ENCODE measurements at places on chromosomes 12 and 14.

DNA sequence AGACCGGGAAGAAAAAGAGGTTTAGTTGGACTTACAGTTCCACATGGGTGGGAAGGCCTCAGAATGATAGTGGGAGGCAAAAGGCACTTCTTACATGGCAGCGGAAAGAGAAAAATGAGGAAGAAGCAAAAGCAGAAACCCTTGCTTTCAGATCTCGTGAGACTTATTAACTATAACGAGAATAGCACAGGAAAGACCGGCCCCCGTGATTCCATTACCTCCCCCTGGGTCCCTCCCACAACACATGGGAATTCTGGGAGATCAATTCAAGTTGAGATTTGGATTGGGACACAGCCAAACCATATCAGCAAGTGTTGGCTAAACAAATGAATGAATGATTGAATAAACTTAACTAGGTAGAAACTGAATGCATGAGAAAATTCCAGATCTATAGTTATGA, 85.3 kb upstream of the PARP11 start:
- no peak for DNase-seq

DNA sequence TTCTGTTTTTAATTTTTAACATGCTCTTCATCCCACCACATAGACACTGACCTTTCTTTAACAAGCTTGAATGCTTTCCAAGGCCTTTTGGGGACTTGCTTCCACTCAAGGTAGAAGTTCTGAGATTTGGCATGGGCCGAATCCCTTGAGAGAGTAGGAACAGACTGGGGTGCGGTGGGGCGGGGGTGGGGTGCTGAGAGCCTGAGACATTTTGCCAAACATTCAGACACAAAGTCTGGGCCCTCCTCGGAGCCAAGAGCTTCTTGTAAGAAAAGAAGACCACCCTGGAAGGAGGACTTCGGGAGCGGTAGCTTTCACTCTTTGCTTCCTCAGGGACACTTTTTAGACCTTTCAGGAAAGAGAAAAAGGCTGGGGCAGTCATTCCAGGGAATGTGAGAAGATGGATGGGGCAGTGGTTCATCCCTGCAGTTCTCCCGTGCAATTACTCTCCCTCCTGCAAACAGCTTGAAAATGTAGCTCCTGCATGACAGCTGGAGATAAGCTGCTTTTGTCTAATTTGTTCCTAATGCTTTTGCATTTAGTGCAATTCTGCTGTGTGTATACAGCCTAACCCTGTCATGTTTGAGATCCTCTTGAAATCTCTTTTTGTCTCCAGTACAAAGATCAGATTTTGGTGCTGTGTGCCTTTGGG, 16.3 kb upstream of the MYO1H start:
- no peak for DNase-seq

GRCh38 chr12:100674036-100674888, 100.8 kb downstream of the GAS2L3 start:
- DNase-seq = no peak

- no peak for DNase-seq
Observed at GRCh38 chr14:93690146-93690545, 98.1 kb downstream of the PRIMA1 start.

DNA sequence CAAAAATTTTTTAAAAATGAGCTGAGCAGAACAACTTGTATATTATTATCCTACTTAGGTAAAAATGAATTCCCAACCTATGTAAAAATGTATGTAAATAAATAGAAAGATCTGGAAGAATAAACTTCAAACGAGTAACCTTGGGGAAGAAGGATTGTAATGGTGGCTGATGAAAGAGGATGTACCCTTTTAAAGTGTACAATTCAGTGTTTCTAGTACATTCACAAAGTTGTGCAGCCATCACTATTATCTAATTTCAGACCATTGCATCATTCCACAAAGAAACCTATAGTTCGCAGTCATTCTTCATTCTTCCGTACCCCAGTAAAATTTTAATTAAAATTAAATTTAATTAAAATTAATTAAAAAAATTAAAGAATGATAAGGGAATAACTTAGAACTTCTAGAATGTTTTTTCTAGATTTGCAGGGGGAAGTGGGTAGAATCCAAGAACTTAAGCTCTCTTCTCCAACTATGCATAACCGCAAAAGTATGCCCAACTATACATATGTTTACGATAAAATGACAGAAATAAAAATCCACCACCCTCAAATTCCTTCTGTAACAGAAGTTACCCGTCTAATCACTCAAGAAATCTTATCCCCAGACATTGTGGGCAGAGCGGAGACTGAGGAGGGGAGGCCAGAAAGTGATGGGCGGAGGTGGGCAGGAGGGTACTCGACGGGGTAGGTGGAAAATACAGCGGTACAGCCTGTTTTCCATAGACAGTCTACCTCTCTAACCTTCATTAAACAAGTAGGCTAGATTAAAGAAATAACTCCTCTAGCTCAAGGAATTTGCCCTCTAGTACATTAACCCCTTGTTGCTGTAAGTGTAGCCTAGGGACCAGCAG, 921 bp downstream of the DEPDC4 start:
- no peak for DNase-seq

- no peak for DNase-seq
Observed at GRCh38 chr14:52868911-52869618, 77.7 kb upstream of the GNPNAT1 start.

- no peak for DNase-seq
Observed at GRCh38 chr14:72118841-72119240, 186.6 kb downstream of the RGS6 start.

- DNase-seq = no peak
Observed at GRCh38 chr14:77306416-77306815, 14.3 kb downstream of the POMT2 start.

- DNase-seq = no peak
Observed at GRCh38 chr12:52149182-52149641, 42.6 kb downstream of the KRT80 start.

GRCh38 chr14:28382444-28383190, 384.0 kb upstream of the FOXG1 start:
- DNase-seq = no peak

- DNase-seq = no peak
Observed at GRCh38 chr14:36773136-36773540, 111.5 kb downstream of the PAX9 start.

- no peak for DNase-seq
Observed at GRCh38 chr14:73249108-73249507, 11.8 kb downstream of the PAPLN start.

DNA sequence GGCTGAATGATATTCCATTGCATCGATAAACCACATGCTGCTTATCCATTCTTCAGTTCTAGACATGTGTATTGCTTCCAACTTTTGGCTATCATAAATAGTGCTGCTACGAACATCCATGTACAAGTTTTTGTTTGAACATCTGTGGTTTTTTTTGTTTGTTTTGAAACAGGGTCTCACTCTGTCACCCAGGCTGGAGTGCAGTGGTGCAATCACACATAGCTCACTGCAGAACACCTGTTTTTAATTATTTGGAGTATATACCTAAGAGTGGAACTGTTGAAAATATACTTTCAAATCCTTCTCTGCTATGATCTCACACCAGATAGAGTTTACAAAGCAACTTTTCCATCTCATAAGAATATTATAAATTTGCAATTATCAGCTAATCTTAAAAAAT, 124.2 kb downstream of the TTC7B start:
- no peak for DNase-seq

- DNase-seq = peak; percentile 19
Observed at GRCh38 chr12:24742378-24742777, 206.5 kb downstream of the BCAT1 start.

GRCh38 chr12:117936722-117937484, 31.9 kb downstream of the KSR2 start:
- no peak for DNase-seq

DNA sequence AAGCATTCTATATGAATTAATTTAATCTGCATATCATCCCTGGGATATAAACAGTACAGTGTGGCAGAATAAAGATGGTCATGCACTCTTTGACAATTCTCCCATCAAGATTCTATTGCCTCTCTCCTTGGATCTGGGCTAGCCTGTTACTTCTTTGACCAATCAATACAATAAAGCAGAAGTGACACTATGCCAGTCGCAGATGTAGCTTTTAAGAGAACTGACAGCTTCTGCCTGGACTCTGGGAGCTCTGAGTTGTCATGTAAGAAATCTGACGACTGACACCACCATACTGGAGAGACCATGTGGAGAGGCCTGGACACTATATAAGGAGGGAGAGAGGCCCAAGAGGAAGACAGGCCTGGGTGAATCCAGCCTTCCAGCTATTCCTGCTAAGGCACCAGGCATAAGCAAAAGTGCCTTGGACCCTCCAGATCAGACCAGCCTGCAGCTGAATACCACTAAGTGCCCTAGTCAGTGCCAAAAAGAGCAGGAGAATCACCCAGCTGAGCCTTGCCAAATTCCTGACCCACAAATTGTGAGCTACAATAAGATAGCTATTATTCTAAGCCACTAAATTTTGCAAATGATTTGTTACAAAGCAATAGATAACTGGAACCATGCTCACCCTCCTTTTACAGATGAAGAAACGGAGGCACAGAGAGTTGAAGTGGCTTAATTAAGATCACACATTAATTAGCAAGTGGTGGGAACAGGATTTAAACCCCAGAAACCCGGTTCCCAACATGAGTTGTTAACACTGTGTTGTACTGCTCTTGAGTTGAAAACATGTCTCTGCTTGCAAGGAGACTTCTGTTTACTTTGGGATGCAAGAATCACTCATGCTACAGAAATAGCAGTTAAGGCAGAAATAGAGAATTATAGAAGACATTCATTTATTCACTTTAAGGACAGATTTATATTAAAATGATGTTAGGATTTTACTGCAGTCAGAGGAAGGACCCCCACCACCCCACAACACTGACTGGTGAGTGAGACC, 84.6 kb downstream of the RIN3 start:
- DNase-seq = no peak

- no peak for DNase-seq
Observed at GRCh38 chr14:89856871-89857345, 97.6 kb downstream of the EFCAB11 start.

DNA sequence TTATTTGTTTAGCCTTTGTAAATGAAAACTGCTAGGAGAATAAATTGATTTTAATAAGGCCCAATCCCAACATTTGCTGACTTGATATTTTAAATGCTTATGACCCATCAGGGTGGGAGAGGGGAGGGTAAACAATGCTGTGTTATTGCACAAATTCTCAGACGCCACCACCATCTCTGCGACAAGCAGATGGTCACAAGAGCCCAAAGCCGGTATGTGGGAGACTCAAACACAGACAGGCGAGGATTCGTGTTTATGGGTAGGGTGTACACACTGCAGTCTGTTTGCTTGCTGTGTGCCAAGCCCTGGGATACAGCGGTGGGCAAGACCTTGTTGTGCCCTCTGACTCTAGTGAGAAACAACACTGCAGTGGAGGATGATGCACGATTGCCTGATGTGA, 39.2 kb upstream of the PWP1 start:
- no peak for DNase-seq

DNA sequence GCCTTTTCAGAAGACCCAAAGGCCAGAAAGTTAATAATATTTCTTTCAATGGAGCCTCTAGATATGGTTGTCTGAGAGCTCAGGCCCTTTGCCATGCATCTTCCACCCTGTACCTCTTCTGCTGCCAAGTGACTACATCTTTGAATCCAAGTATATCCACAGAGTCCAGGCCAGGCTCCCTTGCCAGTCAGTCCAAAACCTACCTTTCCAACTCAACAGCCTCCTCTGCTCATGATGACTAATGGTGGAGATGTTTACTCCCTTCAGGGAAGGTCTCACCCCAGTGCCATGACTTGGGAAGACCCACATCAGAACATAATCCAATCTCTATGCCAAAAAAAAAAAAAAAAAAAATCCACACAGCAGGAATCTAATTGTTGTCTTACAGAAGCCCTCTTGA, 20.4 kb downstream of the TTC9 start:
- DNase-seq = no peak
